ENCODE measurements at places on chromosomes 4 and X. TPM values are rescaled to one million over a fixed set of nuclear protein-coding genes. Genes with fewer than 3 reads are reported as not detected.

TRIM61 gene
- 0.38 TPM for total RNA-seq

MAGEA2B gene
- 0.42 TPM for total RNA-seq

MGAT4D gene
- total RNA-seq = not detected

EPHA5 gene
- 0.12 TPM for total RNA-seq

FGF2 gene
- 96.0 TPM for total RNA-seq

- DNase-seq = no peak
Observed at GRCh38 chr4:121786221-121786620, 14.9 kb upstream of the EXOSC9 start.

DNA sequence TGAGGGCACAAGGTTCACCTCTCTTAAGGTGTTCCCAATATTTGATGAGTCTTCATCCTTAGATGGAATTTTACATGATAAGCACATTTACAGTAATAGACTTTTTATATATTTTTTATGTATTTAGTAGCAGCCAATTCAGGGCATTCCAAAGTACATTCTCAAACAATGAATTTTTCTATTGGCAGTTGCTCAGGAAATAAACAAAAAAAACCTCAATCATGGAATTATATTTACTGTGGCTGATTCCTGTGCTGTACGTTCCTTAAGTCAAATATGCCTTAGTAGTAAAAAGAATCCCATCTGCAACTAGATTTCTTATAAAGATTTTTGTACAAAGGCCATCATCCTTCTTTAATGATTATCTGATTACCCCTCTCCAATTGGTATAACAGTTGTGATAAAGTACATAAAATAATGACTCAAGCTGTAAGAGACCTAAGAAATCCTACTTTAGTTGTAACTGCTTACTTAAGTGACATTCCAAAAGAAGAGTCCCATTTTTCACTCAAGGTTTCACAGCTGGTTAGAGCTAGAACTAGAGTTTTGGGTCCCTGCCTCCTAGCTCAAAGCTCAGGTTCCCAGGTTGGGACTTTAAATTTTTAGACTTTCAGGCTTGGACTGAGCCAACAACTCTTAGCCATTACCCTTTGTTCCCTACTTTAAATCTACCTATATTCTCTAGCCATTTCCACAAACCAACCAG, 152.7 kb downstream of the FHIP1A start:
- DNase-seq = no peak

GRCh38 chrX:63664083-63664482, 120.9 kb downstream of the ARHGEF9 start:
- no peak for DNase-seq

GRCh38 chr4:84574069-84574720, 8.7 kb upstream of the CDS1 start:
- DNase-seq = no peak

DNA sequence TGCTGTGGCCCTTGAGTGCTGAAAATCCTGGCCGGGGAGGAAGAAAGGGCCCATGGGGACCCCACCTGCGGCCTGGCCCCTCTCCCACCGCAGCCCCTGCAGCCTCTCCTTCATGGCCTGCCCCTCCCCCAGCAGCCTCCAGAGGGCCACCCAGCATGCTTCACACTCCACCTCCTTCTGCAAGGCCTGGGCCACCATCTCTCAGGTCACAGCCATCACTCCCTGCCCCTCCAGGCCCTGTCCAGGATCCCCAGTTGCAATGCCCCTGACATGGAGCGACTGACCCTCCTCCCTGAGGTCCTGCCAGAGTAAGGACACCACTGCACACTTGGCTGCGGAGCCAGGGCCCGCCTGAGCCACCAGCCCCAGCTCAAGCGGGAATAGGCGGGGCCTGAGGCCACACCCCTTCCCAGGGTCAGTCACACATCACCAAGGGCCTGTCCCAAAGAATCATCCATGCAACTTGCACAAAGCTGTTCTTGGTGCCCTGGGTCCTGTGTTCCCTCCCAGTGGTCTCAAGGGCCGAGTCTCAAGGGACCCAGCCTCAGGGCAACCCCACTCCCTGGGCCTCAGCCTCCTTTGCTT, 32.9 kb downstream of the CCNQ start:
- DNase-seq = peak; percentile 26

GRCh38 chrX:3230496-3230895, 116.0 kb downstream of the MXRA5 start:
- DNase-seq = no peak

DNA sequence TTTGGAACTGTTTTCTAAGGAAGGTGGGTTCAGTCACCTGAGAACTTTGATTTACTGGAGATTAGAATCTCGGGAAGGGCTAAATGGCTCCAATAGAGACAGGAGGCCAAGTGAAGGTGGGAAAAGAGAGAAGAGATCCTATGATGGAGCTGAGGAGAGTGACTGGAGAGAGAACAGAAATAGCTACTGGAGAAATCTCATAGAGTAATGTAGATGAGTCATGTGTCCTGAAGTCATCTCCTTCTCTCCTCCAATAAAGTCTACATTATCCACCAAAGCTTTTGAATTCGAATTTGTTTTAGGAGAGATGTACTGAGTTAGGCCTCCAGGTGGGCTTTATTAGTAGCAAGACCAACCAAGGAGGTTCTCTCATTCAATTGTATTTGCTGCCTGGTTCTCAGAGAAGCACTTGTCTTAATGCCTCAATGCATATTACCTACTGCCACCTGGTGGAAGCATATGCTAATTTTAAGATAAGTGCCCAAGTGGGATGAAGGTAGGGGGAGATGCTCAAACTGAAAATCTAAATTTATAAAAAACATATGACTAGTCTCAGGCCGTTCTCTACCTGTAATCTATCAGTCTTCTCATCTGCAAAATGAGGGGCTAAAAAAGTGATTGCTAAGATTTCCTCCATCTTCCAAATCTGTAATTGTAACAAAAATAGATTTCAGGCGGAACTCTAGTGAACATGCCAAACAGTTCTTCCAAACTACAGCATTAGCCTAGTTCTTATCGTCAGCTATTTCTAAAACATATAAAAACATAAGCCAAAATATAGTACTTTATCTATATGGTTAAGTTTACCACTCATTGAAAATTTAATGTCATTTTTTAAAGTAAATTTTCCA, 24.4 kb downstream of the TXK start:
- DNase-seq = peak; percentile 81

DNA sequence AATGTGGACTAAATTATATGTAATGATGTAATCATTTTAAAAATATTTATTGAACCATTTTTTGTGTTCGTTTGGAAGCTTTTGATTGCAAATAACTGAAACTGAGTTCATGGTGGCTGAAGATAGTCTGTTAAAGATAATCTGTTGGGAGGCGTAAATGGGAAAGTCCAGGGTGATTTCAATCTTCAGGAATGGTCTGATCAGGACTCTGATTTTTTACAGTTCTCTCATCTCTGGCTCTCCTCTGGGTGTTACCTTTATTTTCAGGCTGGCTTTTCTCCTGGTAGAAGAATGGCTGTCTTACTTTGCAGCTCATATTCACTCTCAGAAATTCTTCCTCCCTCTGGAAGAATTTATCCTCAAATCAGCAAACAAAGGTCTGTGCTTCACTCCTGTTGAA, 199.0 kb upstream of the LEF1 start:
- no peak for DNase-seq

DNA sequence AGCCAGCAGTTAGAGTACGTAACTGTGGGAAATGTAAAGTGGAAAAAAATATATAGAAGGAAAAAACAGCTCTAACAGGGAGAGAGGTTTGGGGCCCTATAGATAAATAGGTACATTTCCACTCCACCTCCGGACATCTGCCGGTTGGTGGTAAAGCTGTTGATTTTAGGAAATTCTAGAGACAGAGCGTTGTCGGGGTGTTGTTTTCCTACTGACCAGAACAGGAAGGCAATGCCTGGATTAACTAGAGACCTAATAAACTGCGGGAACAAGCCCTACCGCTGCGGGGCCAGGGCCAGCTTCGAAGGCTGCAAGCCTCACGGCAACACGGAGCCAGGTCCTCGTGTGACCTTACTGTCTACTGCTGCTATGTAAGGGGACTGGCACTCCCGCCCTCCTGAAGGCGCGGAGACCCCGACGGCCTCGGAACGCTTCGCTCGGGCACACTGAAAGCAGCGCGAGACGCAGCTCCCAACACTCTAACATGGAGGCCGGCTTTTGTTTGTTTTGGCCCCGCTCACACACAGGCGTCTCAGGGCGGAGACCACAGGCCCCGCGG, 702 bp upstream of the CDKN2AIP start:
- DNase-seq = peak; percentile 77
